ENCODE measurements at places on chromosomes 16 and 17. TPM values are rescaled to one million over a fixed set of nuclear protein-coding genes. Genes with fewer than 3 reads are reported as not detected.

Gene RCVRN
- not detected for total RNA-seq

Gene SYCE1L
- 9.3 TPM for total RNA-seq

Gene CD300LB
- total RNA-seq, result not detected

- peak; percentile 68 for DNase-seq
These were observed at the start of gene PRSS21 for GRCh38 chr16:2816751-2817339. TSS of gene PRSS21 (plus strand) at chr16:2817237. CDS start at chr16:2817269, 32 bp downstream.

DNA sequence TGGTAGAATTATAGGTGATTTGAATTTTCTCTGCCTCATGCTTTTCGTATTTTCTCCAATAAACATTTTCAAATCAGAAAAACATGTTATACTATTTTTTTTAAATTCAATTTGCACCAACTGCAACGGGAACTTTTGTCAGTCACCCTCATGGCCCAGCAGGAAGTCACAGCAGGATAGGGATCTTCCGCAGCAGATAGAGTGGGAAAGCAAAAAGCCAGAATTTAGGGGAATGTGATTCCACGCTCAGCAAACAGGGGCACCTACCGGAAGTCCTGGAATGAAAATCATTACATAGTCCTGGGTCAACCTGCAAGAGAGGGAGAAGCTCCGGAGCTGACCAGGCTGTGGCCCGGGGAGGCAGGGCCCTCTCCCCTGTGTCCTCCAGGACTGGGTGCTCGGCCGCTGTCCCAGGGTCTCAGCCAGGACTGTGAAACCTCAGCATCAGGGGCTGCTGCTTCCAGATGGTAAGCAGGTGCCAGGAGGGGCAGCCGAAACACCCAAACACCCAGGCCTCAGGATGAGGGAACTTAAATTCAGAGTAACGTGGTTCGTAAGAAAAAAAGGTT, 3.9 kb downstream of the SLC47A2 start:
- no peak for DNase-seq

GRCh38 chr17:5686074-5686635, 101.8 kb upstream of the NLRP1 start:
- no peak for DNase-seq

DNA sequence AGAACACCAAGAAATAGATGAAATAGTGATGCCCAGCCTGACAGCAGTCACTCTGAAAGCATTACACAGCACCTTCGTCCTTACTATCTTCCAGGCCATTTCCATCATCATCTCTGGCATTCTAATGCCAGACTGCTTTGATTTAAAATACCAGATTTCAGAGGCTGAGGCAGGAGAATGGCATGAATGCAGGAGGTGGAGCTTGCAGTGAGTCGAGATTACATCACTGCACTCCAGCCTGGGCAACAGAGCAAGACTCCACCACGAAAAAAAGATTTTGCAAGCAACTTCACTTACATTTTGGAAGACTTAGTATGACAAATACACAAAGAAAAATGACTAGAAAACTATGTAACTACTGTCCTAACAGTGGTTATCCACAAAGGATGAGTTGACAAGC, 244.0 kb downstream of the CPPED1 start:
- DNase-seq, result no peak

DNA sequence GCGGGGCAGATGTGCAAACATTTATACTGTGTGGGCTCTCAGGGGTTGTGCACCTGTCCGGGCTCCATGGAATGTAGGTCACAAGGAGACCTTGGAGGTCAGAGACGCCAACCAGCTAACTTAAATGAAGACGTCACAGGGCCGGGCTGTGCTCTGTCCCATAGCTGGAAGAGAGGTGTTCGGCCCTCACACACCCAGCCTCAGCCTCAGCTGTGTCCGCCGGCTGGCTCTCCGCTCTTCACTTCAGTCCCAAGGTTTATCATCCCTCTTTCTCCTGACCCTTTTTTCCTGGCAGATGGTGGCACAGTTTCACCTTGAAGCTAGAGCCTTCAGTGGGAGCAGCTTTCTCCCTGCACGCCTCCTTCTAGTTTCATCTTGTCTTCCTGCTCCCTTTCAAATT, 6.0 kb upstream of the RBFOX3 start:
- DNase-seq, result no peak

DNA sequence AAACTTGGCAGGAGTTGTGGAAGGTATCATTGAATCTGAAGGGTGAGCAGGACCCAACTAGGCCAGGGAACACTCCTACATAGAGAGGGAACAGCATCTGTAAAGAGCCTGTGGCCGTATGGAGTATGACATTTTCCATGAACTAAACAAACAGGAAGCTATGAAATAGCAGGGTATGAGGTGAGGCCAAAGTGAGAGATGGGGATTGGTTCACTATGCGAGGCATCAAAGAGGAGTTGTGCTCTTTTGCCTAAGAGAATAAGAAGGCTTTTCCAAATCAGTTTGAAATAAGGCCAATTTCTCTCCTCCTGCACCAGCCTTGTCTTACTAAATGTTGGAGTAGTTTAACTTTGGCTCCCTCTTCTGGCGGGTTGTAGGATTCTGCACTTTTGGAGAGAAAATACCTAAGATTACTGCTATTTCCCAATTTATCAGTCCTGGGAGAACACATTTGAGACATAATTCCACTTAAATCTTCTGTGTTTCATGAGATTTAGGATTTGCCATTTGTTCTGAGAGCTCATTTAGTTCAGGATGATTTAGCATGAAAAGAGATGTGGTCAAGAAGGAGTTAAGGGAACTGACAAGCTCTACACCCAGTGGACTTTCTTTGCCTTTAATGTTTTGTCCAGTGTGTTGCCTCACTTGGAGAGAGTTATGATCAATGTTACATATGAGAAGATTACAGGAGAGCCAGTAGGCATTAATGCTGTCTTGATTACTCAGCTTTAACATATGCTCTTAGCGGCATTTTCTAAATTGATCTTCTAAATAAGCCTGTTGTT, 55.4 kb downstream of the TNRC6C start:
- peak; percentile 79 for DNase-seq

DNA sequence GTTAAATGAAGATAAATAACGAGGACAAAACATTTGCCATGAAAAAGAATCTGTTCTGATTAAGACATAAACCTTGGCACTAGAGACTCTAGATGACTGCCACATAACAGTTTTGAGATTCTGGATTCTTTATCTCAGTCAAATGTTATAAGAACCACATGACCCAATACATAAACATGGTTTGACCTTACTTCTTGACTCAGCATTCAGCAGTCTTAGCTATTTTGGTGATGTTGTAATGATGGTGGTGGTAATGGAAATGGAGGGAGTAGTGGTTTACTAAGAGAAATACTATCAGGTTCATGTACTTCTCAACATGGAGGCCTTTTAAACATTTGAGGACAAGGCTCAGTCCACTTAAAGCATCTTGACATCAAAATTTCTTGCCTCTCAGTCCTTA, 925.4 kb downstream of the CDH11 start:
- no peak for DNase-seq

GRCh38 chr17:63369233-63369632, 76.9 kb downstream of the CYB561 start:
- DNase-seq, result no peak

- DNase-seq, result peak; percentile 39
These were observed 1.4 kb downstream of the AXIN2 start for GRCh38 chr17:65559804-65560627.

Data from OCI-LY7 (cell line).